ENCODE measurements at places on chromosomes 5 and 9.

- DNase-seq = no peak
These were observed 1.7 kb upstream of the OTULINL start for GRCh38 chr5:14579731-14580397.

DNA sequence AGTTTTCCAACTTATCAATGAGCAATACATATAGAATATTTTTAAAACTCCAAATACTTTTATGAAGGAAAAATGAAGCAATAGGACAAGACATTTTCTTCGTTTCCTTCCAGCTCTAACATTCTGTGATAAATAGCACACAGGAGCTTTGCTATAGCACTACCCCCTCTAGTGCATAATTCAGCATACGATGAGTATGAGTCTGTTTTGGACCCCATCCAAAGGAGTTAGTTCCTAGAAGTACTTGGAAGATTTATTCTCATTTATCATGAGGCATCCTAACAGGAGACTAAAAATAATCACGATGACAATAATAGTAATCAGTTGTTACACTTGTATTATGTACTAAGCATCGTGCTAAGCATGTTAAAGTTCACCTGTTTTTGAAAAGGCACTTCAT is 1061.3 kb upstream of the DMAC1 start:
- DNase-seq = no peak

DNA sequence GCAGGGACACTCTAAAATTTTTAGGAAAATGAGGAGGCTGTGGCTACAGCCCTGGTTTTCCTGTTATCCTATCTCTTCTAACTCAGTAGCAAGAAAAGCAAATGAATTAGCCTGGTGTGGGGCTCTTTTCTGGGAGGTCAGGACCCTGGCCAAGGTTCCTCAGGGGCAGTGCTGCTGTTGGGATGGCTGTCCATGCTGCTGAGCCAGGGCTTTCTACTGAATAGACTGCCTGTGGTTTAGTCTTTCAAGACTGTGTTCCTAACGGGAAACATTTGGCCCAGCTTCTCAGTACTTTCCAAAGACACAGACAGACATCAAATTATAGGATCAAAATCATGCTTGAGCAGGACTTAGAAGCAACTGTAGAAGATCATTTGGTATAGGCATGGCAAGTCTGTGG is 18.1 kb downstream of the TNC start:
- no peak for DNase-seq

GRCh38 chr5:179241764-179242370 is 103.4 kb downstream of the ADAMTS2 start:
- DNase-seq = no peak

DNA sequence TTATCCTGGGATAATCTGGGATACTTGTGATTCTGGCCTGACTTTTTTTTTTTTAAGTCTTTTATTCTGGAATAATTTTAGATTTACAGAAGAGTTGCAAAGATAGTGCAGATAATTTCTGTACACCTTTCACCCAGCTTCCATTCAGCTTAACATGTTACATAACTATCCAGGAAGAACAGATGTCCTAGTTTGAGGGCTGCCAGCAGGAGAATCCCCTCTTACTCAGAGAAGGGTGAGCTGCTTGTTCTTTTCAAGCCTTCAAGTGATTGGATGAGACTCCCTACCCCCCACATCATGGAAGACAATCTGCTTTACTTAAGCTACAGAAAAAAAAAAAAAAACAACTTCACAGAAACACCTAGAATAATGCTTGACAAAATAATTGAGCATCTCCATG is 254.2 kb downstream of the TRIM32 start:
- no peak for DNase-seq

GRCh38 chr5:173202266-173202875 is 32.6 kb downstream of the NKX2-5 start:
- DNase-seq = no peak

GRCh38 chr9:10525972-10526371 is 86.8 kb downstream of the PTPRD start:
- DNase-seq = no peak

DNA sequence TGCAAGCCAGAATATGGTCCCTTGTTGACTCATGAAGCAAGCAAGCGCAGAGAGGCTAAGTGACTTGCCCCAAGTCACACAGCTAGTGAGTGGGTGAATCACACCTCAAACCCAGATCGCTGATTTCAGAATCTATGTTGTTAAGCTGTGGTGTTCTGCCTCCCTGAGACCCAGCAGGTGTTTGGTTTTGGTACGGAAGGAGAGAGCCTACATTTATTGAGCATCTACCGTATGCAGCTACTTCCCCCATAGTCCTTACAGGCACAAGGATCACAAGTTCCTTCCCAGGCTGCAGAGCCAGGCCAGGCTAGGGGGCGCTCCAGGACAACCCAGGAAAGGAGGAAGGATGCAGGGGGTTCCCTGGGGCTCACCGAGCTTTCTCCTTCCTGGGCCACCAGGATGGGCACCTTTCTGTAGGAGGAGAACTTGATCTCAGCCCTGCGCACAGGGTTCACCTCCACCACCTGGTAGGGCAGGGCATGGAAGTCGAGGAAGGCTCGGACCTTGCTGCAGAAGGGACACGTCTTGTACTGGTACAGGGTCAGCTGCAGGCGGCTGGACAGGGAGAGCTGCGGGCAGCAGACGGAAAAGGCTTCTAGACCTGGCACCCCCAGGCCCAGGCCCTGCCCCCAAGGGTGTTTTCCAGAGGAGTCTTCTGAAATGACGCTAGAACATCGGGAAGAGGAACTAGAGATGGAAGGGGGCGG is 2.5 kb downstream of the PTGES2 start:
- DNase-seq = no peak

Measured in CD8-positive, alpha-beta T cell (primary cell).